ENCODE measurements at places on chromosomes 3 and 15. TPM values are rescaled to one million over a fixed set of nuclear protein-coding genes. Genes with fewer than 3 reads are reported as not detected.

- no peak for DNase-seq
Measured at GRCh38 chr3:139716908-139717485, 39.2 kb upstream of the NMNAT3 start.

DNA sequence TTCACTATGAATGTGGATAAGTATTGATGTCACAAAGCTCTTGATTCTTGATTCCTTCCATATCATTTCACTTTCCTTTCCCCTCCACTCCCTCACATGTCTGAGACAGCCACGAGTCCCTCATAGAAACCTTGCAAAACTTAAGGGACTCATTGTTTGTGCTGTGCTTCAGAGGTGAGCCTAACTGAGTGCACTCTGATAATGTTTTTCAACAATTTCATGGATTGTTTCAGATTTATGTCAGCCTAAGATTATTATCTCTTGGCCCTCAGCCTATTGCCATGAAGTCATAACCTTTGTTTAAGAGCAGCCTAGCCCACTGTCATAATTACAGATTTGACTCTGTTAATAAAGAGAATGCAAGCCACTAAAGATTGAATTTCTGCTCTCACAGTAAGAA lies 363.6 kb downstream of the MECOM start:
- DNase-seq: no peak

- DNase-seq: peak; percentile 35
Measured at GRCh38 chr3:170414202-170414663, 4.4 kb upstream of the CLDN11 start.

DNA sequence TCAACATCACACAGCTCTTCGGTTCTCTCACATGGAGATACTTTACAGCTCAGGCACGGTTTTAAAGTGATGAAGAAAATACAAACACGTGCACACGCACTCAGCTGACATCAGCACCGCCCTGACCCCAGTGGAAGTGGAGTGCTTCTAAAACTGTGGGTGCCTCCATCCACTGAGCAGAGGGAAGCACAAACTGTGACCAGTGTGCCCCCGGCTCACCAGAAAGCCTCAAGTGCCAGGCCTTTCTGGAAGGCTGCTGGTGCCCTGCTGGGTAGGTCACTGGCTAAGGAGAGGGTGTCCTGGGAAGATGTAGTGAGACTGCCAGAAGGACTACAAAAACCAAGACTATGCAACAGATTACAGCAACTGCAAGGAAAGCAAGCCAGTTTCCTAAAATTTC lies 78.5 kb downstream of the OCA2 start:
- DNase-seq: no peak

GRCh38 chr3:158842976-158843375 lies 41.1 kb downstream of the MFSD1 start:
- DNase-seq: no peak

- no peak for DNase-seq
Measured at GRCh38 chr3:149494022-149494758, 19.7 kb downstream of the TM4SF4 start.

- DNase-seq: no peak
Measured at GRCh38 chr15:71471347-71471746, 339.0 kb upstream of the NR2E3 start.

DNA sequence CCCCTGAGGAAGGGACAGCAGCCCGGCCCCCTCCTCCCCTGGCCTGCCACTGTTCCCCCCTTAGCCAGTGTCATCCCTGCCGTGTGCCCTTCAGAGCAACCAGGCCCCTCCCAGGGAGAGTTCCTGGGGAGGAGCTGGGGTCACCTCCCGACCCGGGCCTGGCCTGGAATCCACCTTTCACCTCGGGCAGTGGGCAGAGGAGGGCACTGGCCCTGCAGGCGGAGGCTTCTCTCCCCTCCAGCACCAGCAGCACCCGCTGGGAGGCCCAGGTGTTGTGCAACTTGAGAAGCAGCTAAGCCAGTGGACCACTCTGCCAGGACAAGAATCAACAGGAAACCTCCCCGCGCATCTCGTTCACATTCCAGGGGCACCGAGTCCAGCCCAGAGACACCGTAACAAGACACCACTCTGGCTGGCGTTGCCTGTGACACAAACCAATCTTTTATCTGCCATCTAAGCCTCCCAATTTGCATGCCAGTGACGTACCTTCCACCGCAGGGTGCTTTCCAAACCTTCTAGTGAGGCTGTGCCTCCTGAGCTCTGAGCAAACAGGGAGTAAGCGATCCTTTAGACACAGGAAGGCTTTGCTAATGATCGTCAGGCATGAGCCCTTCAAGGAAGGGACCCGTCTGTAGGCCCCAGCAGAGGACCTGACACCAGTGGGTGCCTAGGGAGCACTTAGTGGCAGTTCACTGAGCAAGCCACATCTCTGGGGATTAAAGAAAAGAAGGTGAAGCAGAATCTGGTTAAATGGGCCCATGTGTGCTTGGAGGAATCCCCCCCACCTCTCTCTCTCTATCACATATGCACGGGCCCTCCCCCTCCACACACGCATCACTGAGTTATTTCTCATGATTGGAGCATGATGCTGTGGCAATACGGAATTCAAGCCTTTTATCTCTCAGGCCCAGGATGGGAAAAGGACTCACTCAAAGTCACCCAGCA lies 98.9 kb upstream of the TLE3 start:
- DNase-seq: no peak

DNA sequence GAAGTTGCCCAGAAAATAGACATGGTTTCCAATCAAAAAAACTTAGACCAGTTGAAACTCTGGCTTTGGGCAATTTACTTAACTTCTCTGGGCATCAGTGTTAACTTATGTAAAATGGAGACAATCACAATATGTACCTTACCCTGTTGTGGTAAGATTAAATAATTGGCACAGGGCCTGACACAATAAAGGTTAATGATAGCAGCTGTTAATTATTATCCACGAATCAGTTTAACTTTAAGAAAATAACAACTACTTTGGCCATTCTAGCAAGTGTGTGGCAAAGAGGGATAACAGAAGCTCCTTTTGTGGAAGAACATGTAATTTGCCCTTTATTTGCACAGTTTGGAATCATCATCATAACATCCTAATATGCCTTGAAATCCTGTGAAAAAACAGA lies 787.6 kb downstream of the FHIT start:
- no peak for DNase-seq

DNA sequence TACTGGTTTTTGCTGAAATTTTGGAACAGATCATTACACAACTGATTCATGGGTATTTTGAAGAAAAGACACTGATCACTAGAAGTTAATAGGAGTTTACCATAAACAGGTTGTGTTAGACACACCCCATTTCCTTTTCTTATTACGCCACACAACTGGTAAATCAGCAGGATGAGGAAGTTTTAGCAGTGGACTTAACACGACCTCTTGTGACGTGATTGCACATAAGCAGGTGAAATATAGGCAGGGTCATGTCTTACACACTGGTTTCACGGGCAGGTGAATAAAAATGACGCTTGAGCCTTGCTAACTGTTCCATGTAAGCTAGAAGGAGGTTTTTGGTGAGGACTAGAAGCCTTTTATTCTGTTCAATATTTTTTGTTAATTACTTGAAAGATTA lies 27.1 kb upstream of the TPRG1 start:
- DNase-seq: no peak

DNA sequence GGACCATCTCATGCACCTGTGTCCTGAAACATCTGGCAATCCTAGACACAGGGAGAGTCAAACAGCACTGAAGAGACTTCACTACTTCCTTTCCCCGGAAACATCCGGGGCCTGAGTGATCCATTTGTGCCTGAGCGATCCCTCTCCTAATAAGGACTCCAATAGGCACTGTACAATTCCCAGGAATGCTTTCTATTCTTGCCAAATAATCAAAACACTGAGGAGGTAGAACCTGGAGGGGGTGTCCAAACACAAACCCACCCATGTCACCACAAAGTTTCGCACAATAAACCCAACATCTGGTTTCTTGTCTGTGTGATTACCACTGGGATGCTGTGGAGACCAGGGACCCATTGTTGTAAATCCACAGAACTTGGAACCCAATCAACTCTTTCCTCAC lies 205.0 kb downstream of the OPA1 start:
- no peak for DNase-seq

DNA sequence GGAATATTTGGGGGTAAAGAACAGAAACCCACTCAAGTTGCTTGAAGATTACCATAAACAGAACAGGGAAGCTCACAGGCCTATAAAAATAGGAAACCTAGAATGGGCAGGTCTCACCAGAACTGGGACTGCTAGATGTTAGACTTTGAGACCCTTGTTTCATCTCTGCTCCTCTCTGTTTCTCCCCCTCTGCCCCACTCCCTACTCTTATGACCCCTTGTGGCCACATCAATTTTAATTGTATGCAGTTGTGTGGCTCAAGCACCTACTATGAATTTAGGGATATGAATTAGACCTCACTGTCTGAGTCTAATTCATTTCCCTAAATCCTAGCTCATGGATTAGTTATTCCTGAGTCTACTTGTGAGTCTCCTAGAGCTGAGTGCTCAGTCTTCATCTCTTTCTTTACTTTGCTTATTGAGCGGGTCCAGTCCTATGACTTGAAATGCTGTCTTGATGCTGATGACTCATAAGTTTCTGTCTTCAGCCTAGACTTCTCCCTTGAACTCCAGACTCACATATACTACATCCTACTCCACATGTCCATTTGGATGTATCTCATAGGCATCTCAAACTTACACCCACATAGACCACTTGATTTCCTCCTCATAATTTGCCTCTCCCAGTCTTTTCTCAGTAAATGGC lies 78.7 kb downstream of the ITPR1 start:
- DNase-seq: no peak

GRCh38 chr3:112074616-112075497 lies 11.3 kb upstream of the C3orf52 start:
- no peak for DNase-seq

DNA sequence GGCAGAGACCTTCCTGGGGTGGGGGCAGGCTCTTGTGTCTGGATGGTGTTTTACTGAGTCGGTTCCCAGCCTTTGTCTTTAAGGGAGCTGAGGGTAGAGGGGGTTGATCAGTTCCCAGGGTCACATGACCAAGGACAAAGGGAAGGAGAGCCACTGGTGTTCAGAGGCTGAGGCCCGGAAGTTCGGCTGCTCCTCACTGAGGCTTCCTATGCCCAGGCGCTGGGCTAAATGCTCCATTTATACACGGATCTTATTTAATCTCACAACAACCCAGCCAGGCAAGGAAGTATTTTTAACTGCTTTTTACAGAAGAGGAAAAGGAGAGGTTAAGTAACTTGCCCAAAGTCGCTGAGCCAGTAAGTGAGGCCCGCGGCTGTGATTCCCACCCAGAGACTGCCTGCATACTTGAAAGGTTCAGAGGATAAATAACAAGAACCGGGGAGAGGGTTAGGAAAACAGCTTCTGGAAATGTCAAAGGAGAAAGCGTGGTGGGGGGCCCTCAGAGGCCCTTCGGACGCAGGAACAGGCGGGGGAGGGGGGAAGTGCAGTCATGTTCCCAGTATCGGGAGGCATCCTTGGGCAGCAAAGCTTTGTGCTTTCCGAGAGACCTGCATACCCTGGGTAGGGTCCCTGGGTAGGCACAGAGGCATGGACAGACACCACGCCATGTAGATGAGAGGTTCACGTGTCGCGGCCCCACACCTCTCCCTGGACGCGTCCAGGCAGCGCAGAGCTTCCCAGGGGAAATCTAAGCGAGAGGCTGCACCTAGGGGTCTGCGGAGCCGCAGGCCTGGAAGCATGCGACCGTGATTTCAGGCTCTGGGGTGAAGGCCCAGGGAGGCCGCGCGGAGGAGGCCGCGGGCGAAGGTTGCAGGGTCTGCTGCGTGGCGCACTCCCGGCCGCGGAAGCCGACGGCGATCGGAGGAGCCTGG lies 21.3 kb downstream of the EPHB3 start:
- peak; percentile 53 for DNase-seq

DNA sequence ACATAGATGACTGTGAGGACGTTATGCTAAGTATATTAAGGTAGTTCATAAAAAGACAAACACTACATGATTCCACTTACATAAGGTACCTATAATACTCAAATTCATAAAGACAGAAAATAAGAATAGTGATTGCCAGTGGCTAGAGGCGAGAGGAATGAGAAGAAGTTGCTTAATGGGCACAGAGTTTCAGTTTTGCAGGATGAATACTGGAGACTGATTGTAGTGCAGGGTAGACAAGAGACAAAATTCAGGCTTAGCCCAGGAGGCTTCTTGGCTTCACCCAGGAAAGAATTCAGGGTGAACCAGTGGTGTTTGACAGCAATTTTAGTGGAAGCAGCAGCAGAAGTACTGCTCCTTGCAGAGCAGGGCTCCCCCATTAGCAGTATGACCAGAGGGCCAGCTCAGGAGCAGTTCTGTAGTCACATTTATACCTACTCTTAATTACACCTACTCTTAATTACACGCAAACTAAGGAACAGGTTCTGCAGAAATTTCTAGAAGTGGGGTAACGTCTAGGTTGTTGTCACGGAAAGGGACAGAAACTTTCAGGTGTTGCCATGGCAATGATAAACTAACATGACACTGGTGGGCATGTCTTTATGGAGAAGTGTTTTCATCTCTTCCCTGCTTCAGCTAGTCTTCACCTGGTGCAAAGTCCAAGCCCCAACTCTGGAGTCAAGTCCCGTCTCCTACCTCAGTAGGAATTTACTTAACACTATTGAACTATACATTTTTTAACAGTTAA lies 55.2 kb downstream of the TBL1XR1 start:
- DNase-seq: no peak

DNA sequence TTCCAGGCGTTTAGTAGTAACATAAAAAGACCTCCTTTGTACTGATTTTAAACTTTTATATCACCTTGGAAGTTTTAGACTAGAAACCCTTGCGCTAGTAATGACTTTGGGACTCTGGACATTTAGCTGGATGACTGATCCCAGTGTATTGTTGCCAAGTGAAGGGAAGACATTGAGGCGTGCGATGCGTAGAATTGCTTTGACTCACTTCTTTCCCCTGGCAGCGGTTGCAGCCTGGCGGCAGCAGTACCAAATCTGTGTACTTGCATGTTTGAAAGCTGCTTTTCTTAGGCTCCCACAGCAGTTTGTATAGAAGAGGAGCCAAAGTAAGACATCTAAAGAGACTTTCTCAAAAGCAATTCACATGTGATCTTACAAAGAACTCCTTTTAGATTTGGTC lies 151.6 kb downstream of the BBX start:
- DNase-seq: no peak

DNA sequence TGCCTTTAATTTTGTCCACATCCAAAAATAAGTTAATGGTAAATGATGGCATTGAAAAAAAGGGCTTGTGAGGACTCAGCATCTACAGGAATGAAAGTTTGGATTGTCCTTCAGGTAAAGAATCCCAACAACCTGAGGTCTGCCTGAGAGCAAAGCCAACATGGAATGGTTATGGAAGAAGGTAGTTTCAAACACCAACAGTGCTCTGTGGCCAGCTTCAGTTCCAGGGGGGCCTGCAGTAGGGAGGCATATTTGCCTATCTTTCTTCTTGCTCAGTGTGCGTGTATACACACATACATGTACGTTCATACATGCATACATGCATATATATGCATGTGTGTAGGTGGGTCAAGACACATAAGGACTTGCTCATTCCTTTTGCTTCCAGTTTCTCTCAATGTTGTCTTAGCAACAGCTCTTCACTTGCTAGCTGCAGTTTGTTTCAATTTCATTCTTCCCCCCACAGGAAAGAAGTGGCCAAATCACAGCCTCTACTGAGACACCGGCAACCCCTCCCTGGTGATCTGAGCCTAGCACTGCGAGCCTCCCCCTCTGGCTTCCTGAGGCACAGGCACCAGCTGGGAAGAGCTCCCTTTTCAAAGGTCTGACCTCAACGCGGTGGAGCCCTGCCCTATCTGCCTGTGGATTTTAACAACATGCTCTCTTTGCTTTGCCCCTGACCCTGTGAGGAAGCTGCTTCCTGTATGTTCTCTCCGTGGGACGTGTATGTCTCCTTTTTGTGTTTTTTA lies 146.2 kb downstream of the KLF13 start:
- DNase-seq: no peak

ZNF148 gene
- 111 TPM for total RNA-seq

C2CD4A gene
- total RNA-seq: 0.16 TPM

CTXN2 gene
- total RNA-seq: 0.16 TPM

C3orf20 gene
- 0.16 TPM for total RNA-seq
